ENCODE measurements at places on chromosomes 3 and 15.
A peak's percentile ranks its signal among the peaks of the same experiment; 100 is the strongest.

- no peak for DNase-seq
These were observed 16.5 kb downstream of the PIF1 start for GRCh38 chr15:64808785-64809453.

DNA sequence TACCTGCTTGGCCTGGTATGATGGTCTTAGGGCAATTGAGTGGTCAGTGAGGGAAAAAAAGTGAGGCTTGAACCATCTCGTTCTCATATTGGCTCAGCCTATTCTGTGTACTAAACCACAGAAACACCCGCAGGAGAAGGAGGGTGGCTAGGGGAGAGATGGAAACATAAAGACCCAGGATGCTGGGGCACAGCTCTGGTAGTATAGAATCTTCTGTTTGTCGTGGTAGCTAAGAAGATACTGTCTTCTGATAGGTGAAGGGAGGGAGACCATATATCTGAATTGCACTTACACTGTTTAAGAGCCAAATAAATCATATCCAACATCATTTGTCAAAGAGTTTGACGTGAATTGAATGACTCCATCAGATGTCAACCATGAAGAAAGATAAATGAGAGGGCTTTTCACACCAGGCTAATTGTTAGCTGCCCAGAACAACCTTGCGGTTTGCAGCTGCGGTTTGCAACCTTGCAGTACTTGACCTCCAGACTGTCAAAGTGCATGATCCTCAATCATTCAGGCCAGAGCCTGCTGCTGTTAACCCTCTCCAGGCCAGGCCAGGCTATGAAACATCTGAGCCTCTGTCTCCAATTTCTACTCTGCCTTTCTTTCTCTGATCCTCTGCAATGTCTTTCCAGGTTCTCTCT lies 40.9 kb upstream of the PIK3R4 start:
- no peak for DNase-seq

DNA sequence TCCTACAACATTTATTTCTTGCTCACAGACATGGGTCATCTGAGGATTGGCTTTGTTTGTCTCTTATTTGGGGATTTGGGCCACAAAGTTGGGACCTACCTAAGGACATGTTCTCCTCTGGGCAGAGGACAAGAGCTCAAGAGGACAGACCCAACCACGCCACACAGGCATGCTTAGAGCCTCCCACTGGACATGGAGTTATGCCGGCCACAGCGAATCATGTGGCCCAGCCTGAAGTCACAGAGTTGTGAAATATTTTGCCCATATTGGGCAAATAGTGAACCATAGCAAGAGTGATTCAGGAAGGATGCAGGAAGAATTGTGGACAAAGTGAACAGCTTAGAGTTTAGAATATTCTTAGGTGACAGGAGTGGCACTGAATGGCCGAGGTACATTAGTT lies 9.9 kb downstream of the TRAK1 start:
- DNase-seq: peak; percentile 87

- DNase-seq: peak; percentile 33
These were observed 19.7 kb upstream of the MFGE8 start for GRCh38 chr15:88932875-88933330.

GRCh38 chr15:84582583-84583157 lies 18.1 kb upstream of the ZSCAN2 start:
- DNase-seq: no peak

GRCh38 chr15:101088271-101088670 lies 163.6 kb downstream of the CHSY1 start:
- DNase-seq: no peak

DNA sequence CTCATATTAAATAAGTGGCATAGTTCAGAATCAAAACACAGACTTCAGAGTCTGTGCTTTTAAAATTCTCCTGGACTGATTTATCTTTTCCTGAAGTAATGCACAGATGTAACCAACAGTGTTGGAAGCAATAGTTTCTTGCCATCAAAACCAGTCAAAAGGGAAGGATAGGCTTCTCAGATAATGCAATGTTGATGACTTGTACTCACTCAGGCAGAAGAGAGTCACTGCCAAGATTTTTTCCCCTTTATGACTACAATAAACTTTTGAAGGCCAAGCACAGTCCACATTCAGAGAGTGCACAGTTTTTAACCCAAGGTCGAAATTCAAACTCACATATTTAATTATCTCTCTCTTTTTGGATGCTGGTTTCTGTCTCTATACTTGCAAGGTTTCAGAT lies 305.0 kb upstream of the SGO1 start:
- no peak for DNase-seq

GRCh38 chr3:174951034-174951433 lies 91.9 kb downstream of the NAALADL2 start:
- peak; percentile 88 for DNase-seq

GRCh38 chr3:8421267-8421666 lies 80.4 kb upstream of the LMCD1 start:
- DNase-seq: no peak

DNA sequence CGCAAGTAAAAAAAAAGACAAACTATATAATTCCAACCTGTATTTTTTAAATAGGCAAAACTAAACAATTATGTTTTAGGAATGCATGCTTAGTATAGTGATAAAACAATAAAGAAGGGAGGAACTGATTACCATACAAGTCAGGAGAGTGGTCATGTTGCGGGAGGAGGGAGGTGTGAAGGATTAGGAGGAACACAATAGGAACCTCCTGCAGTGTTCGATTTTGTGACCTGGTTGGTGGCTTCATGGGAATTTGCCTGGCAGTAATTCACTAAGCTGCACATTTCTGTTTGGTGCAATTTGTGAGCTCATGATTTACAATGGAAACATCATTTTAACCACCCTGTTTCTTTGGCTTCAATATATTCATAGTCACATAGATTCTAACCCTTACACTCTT lies 78.3 kb downstream of the TPRA1 start:
- DNase-seq: no peak

DNA sequence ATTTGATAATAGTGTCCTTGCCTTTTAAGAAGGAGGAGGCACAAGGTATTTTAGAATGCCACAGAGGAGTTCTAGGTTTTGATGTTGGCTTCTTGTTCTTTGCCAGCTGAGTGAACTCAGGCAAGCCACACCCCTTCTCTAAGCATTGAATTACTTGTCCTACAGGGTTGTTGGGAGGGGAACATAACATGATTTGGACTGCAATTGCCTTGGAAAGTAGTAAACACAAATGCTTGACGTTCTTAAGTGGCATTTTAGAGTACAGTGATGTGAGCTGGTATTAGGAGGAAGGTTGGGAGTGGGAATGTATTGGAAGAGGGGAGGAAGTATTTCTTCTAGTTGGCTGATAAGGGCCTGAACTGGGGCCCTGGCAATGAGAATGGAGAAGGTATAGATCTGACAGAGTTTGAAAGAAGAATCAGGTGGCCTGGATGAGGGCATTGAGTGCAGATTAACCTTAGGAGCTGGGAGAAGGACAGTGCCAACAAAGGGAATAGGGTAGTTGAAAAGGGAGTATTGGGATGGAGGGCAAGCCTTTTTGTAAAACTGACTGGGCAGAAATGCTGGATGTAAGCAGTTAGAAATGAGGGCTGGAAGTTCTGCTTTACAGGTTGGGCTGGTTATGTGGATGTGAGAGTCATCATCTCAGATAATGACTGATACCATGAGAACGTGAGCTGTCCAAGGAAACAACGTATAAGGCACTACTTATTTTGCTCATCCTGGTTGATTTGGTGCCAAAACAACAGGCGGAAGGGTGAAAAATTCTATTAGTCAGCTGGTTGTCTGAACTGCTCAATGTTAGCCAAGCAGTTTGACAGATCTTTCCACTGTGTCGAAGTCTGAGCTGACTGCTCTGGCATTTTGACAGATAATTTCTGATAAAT lies 16.7 kb downstream of the KAT2B start:
- DNase-seq: peak; percentile 91

- no peak for DNase-seq
These were observed 64.4 kb downstream of the ZNF609 start for GRCh38 chr15:64524778-64525177.

DNA sequence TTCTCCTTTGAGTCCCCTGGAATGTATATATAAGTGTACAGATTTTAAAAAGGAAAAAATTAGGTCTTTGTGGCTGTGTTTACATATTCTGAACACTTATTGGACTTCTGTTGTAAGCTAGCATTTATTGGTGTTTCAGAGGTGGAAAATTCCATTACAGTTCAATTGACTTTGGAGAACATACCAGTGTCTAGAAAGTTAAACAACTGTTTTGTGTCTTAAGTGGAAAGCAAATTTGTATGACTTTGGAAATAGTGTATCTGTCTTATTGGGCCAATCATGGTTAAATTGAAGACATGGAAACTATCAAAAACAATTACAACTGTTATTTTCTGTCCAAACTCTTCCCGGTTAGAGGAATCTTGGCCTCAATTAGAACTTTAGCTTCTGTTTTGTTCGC lies 265.0 kb upstream of the C2CD4B start:
- DNase-seq: no peak

- DNase-seq: no peak
These were observed 34.9 kb downstream of the AP3S2 start for GRCh38 chr15:89858661-89859458.

- peak; percentile 59 for DNase-seq
These were observed 402.4 kb downstream of the RBMS3 start for GRCh38 chr3:29683018-29683993.

- DNase-seq: no peak
These were observed 3.5 kb upstream of the SEMA5B start for GRCh38 chr3:123031051-123031450.

DNA sequence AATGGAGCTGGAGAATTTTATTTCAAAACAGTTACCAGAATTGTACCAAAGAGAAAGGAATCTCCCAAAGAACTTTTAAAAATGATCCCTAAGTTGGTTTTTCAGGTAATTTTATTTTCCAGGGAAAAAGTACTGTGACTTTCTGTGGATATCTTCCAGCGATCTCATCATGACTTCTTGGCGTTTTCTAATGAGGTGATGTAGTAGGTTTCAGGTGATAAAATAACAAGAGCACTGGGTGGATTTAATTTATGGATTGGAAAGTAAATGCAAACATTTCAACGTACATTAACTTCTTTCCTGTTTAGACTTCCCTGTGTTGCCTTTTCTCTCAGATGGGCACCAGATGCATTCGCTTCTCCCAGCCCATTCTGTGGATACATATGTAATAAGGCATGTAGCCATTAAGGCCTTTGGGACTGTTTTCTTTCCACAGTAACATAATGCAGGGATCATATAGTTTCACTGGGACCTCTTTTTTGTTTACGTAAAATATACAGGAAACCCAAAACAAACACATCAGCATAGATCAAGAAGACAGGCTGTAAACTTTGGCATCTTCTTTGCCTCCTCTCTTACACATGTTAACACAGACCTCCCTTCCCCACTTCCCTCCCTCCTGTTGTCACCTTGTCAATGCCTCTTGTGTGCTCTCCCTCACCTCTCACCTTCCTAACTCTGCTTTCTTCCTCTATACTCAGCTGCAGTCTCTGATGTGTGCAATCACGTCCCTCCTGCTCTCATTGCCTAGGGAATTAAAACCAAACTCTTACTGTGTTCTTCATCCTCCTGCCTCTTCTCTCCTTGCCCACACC lies 13.0 kb downstream of the PHLDB2 start:
- no peak for DNase-seq
